Stimulated activated CD4-positive, alpha-beta T cell treated with anti-CD3 and anti-CD28 coated beads, Interleukin-4, amount 100 ng/mL, for 1 hour (primary cell): ENCODE measurements at places on chromosomes 3 and 15.
A peak's percentile ranks its signal among the peaks of the same experiment; 100 is the strongest.

DNA sequence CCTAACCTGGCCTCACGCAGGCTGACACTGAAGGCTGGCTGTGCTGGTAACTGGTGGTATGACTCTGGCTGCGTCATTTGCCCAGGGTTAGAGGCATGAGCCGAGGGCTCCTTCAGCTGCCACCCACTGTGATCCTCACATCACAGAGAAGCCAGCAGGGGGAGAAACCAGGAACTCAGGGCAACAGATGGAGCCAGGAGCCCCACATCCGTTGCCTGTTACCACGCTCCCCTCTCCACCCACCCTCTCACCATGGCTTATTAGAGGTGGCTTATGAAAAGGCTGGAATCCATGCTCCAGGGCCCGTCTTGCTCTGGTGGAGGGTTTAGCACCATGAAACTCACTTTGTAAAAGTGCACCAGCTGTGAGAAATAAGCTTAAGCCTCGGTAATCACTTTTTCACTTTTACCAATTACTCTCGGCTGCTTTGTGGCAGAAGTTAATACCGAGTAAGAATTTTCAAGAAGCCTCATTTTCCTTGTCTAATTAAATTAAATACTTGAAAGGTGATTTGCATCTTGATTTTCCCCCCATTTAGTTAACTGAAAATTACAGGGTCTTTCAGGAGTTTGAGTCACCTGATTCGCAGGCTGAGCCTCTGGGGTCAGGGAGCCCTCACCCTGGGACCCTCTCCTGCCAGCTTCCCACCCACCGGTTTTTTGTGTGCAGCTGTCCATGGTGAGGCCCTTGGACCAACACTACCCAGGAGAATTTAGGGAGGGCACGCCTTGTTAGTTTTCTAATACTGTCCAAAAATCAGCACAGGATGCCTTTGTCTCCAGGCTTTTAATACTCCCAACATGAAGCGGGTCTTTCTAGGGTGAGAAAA, 60.9 kb downstream of the ASB7 start:
- DNase-seq, result no peak

- no peak for DNase-seq
Measured at GRCh38 chr3:159144891-159145290, 343.0 kb downstream of the MFSD1 start.

DNA sequence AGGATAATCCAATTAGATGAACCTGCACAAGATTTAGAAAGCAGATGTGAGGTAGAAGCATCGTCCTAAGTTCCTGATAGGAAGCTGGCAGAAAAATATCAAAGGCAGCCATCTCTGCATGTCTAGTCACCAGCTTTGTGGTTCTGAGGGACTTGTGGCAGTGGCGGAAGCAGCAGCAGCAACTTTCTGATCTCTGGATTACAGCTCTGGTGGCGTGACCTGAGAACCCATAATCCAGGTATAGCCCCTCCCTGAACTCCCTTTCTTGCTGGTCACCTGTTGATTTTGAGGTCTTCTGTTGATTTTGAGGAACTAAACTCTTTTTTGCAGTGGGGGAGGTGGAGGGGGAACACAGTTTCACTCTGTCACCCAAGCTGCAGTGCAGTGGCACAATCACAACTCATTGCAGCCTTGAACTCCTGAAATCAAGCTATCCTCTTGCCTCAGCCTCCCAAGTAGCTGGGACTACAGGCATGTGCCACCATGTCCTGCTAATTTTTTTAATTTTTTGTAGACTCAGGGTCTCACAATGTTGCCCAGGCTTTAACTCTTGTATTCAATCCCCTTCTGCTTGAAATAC, 7.9 kb downstream of the FSIP1 start:
- DNase-seq, result peak; percentile 3

DNA sequence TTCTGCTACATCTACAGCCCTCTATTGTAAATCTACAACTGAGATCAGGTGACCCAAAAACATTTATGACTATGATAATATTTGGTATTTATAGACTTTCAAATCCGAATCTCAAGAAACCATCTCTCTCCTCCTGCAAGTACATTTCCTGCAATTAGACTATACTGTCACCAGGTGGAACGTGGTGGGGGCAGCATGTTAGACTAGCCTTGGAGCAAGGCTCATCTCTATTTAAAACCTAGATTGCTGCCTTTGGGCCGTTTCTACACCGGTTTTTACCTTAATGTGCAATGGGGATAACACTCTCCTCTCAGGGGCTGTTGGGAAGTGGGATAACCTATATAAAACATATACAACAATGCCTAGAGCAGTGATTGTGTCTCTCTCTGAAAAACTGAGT, 3.8 kb upstream of the KATNBL1 start:
- DNase-seq, result no peak

DNA sequence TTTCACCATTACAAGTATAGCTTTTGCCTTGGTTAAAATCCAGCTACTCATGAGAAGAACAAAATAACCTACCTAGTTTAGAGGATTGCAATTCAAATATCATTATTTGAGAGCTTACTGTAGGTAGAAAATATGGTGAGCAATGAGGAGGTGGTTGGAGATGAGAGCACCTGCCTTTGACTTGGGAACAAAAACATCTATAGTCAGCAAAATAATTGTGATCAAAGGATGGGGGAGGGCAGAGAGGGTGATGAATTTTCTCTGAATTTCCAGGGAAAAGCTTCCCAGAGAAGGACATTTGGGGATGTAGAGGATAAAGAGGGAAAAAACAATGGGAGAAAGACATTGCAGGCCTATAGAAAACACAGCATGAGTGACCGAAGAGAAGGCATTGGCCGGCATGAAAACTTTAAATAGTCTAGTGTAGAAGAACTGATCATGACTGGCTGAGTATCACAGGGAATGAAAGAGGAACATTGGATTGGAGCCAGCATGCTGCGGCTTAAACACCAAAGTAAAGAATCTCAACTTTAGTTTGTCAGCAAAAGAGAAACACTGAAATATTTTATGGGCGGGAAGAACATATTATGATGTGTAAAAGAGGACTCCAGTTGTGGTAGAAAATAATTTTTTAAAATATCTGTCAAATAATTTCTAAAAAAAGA, 581.3 kb downstream of the UNC13C start:
- DNase-seq, result no peak

GRCh38 chr3:66856533-66856932, 141.6 kb upstream of the KBTBD8 start:
- no peak for DNase-seq
